RPMI8226 (cell line): ENCODE measurements at places on chromosomes 16 and 17.
A peak's percentile ranks its signal among the peaks of the same experiment; 100 is the strongest.

- DNase-seq, result no peak
These were observed 306.1 kb upstream of the XYLT1 start for GRCh38 chr16:17776888-17777287.

DNA sequence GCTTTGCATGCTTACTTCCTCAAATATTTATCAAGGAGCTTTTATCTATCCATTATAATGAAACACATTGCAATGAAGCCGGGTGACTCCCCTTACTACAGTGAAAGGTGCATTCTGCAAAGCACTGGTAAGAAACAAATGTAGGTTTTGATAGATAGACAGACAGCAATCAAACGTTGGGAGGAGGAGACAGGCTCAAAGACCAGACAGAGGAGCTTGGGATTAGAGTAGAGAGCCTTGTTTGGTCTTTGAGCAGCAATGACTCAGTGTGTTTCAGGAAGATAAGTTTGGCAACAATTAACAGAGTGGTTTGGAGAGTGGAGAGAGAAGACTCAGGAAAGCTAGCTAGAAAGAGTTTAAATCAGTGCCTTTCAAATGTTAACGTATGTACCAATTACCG is 68.8 kb downstream of the ZNF18 start:
- DNase-seq, result no peak

GRCh38 chr16:67282447-67282805 is 3.1 kb downstream of the PLEKHG4 start:
- no peak for DNase-seq

GRCh38 chr17:39617446-39618245 is 9.1 kb upstream of the PPP1R1B start:
- peak; percentile 80 for DNase-seq

DNA sequence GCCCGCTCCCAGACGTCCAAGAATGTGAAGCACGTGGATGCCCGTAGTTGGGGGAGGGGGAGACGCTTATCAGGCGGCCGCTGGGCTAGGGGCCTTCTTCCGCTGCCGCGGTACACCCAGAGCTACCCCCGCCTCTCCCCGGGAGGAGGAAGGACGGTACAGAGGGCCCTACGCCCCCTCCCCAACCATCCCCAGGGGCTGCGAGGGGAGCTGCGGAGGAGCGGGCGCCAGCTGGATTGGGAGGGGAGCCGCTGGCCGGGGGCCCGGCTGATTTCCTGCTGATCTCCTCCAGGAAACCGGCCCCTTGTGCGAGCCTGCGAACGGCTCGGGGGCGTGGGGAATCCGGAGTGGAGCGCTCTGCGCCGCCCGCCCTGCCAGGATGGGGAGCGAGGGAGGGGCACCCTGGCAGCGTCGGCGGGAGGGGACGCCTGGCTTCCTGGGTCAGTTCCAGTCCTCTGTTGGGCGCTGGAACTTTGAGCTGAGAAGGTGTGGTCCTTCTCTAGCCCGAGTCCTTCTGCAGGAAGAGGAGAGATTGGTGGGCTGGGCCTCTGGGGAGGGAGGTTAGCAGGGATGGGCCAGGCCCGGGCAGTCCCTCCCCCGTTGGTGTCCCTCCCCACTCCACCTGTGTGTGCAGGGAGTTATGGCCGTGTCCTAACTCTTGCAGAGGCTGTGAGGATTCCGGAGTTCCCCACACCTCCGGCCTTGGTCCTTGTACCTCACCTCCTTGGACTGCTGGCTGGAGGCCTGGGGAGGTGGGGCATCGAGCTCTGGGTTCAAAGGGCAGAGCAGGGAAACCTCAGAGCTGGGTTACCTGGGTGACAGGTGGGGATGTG is 19.2 kb downstream of the GJD3 start:
- DNase-seq, result no peak

DNA sequence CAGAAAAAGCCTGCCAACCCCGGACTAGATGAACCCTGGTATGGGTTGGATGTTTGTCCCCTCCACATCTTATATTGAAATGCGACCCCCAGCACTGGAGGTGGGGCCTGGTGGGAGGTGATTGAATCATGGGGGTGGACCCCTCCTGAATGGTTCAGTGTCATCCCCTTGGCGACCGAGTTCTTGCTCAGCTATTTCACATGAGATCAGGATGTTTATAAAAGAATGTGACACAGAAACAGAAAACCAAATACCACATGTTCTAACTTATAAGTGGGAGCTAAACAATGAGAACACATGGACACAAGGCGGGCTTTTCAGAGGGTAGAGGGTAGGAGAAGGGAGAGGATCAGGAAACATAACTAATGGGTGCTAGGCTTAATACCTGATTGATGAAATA is 576.0 kb upstream of the HSBP1 start:
- no peak for DNase-seq

- peak; percentile 35 for DNase-seq
These were observed 1.1 kb downstream of the EPOP start for GRCh38 chr17:38673707-38674013.

DNA sequence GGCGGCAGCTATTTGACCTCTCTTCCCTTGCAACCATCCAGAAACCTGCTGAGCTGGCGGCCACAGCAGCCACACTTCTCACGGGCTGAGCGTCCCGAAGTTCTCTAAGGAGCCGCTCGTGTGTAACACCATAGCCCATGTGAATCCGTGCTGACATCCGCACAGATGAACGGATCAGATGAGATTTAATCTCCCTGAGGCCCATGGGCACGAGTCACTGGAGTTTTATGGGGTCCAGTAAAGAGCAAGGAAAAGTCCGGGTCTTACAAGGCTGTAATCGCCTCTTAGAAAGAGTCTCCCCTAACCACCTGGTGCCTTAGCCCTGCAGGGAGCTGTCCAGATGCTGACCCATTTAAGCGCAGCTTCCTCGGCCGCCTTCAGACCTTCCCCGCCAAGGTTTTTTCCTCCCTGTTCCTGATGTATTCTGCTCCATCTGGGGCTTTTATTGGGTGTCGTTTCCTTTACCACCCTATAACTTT is 5.5 kb upstream of the CACNG5 start:
- peak; percentile 53 for DNase-seq

DNA sequence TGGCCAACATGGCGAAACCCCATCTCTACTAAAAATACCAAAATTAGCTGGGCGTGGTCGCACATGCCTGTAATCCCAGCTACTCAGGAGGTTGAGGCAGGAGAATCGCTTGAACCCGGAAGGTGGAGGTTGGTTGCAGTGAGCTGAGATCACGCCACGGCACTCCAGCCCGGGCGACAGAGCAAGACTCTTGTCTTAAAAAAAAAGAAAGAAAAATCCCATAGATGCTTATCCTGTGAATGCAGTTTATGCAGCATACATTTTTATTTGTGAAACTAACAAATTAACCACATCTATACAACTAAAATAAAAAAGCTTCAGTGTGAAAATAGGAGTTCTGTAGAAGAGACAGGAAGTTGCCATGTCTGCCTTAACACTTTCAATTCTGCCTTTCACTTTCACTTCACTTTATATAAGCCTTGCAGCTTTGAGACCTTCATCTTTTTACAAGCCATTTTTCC is 7.1 kb downstream of the IGSF6 start:
- DNase-seq, result peak; percentile 65

DNA sequence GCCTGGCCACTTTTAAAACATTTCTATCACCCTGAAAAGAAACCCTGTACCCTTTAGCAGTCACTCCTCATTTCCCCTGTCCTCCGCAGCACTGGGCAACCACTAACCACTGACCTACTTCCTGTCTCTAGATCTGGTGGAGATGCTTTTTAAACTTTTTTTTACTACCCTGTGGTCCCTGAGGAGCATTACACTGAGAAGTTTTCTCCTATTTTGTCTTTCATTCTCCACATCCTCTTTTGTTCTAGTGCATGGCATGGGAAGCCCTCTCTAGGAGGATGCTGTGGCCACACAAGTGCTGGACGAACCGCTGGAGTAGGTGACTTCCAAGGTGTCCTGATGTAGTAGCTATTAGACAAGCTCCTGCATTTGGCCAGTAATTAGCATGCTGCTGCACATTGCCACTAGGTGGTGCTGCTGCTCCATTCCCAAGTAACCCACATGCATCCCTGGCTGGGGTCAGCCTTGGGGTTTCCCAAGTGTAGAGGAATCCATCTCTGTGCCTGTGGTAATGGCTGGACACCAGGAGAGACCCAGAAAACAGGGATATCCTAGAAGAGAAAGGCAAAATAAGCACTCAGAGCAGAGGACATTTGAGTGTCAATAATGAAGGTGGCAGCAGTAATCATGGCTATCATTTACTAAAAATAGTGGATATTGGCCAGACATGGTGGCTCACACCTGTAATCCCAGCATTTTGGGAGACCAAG is 143.8 kb upstream of the CRHR1 start:
- DNase-seq, result peak; percentile 70

GRCh38 chr16:11691771-11692170 is 23.5 kb downstream of the SNN start:
- DNase-seq, result no peak

GRCh38 chr16:79213214-79213613 is 387.3 kb downstream of the MAF start:
- DNase-seq, result no peak

DNA sequence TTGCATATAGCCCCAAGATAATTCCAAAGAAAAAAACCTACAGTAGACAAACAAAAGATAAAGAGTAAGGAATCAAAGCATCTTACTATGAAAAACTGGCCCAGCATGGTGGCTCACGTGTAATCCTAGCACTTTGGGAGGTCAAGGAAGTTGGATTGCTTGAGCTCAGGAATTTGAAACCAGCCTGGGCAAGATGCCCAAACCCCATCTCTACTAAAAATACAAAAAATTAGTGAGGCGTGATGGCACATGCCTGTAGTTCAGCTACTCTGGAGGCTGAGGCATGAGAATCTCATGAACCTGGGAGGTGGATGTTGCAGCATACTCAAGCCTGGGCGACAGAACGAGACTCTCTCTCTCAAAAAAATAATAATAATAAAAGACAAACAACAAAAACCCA is 764.7 kb upstream of the KIF2B start:
- no peak for DNase-seq

DNA sequence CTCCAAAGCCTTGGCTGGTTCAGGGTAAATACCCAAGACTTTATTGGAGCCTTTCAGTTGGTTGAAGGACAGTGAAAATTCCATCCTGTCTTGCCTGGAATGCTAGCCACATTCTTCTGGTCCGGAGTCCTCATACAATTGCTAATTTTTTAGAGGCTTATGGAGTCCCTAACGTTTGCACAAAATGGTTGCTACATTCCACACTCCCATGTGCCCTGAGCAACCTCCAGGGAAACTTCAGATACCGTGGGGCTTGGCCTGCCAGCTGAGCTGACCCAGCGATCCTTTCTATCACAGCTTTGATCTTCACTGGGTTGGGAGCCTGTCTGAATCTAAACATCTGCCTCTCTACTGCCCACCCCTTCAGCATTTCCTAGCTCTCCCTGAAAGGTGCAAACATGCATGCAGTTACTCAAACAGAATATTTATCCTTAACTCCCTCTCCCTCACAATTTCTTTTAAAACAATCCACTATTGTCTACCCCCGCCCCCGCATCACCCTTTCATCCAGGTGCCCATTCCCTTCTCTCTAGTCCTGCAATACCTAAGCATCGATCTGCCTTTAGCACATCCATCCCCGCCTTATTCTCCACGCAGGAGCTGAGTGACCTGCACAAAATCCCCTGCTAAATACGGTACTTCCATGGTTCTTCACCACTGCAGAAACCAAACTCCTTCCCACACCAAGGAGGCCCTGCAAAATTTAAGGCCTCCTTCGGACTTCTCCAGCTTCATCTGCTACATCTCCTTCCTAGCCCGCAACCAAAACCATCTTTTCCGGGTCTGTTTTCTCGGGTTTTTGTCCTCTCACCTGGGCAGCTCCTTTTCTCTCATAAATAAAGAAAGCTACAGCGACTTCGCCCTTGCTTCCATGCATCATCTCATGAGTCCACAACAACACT is 810 bp upstream of the GAN start:
- no peak for DNase-seq

DNA sequence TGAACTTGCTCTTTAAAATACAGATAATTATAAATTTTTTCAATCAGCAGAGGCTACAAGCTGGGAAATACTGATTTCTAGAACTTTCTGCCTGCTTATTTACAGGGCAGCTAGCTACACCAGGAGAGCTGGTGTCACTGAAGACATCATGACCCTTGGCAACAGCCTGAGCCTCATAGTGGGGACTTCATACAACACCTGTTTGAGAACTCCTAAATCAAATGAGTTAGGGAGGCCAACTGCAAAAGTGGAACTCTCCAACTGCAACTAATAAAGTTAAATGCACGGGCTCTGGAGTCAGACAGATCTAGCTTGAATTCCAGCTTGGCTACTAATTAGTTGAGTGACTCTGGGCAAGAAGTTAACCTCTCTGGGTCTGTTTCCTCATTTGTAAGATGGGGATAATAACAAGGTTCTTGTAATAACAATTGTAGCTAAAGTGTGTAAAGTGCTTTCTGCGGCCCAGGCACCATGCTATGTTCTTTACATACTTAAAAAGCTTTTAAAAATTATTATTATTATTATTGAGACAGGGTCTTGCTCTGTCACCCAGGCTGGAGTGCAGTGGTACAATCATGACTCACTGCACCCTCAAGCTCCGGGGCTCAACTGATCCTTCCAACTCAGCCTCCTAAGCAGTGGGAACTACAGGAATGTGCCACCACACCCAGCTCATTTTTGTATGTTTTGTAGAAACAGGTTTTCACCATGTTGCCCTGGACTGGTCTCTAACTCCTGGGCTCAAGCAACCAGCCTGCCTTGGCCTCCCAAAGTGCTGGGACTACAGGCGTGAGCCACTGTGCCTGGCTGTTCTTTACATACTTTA is 33.4 kb downstream of the VAC14 start:
- no peak for DNase-seq

DNA sequence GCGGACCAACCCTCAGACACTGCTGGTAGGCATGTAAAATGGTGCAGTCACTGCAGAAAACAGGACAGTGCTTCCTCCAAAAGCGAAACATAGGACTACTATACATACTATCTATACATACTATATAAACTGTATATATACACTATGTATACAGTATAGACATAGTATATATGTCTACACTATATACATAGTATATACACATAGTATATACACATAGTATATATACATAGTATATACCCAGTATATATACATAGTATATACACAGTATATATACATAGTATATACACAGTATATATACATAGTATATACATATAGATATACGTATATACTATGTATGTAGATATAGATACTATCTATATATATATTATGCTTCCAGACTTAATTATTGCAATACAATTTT is 6.4 kb upstream of the USP36 start:
- DNase-seq, result no peak

GRCh38 chr16:49801290-49801689 is 54.6 kb downstream of the ZNF423 start:
- peak; percentile 56 for DNase-seq

GRCh38 chr16:52603015-52603414 is 56.1 kb upstream of the TOX3 start:
- no peak for DNase-seq
